Naive thymus-derived CD8-positive, alpha-beta T cell (primary cell): ENCODE measurements at places on chromosomes 7 and 10. TPM values are rescaled to one million over a fixed set of nuclear protein-coding genes. Genes with fewer than 3 reads are reported as not detected.

Gene LOXL4
- not detected for total RNA-seq

Gene HOXA5
- not detected for total RNA-seq

Gene ZNF365
- total RNA-seq: not detected

Gene IKZF1
- 435 TPM for total RNA-seq

Gene SPDYE2
- 1.0 TPM for total RNA-seq

Gene GPR15LG
- total RNA-seq: not detected

Gene SLC29A4
- total RNA-seq: 0.16 TPM

Gene SLC18A2
- not detected for total RNA-seq

- H3K36me3 ChIP-seq: no peaks in the 10 kb centered on the region
- no peak for DNase-seq
- H3K4me3 ChIP-seq: no peak overlapping the region
- H3K27me3 ChIP-seq: no peaks in the 10 kb centered on the region
Measured at GRCh38 chr7:47186316-47186715, 395.6 kb downstream of the TNS3 start.

DNA sequence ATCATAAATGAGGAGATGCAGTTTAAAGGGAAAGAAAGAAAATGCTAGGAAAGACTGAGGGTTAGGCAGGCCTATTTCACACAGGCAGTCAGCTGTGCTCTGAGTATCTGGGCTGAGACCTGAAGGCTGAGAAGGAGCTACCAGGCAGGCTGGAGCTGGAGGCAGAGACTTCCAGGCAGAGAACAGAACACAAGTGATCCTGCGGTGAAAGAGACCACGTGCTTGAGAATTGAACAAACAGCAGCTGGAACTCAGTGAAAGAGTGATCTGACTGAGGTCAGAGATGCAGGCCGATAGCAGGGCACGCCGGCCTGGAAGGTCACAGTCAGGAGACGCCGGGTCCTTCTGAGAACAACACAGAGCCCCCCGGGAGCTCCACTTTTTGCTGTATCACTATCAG is 147.8 kb downstream of the ADAM12 start:
- DNase-seq: no peak
- H3K27ac ChIP-seq: no peak overlapping the region
- no peaks in the 10 kb centered on the region for H3K36me3 ChIP-seq
- no peaks in the 10 kb centered on the region for H3K4me1 ChIP-seq

GRCh38 chr7:63080831-63081230 is 917.8 kb upstream of the ZNF722 start:
- H3K27me3 ChIP-seq: no peaks in the 10 kb centered on the region
- no peak for DNase-seq
- H3K36me3 ChIP-seq: no peaks in the 10 kb centered on the region
- no peak overlapping the region for H3K4me3 ChIP-seq
- H3K27ac ChIP-seq: no peak overlapping the region

GRCh38 chr10:77011874-77012811 is 625.5 kb downstream of the KCNMA1 start:
- no peak for DNase-seq
- H3K27ac ChIP-seq: no peak overlapping the region
- peaks cover 8% of the 10 kb centered on the region for H3K4me1 ChIP-seq
- peaks cover 5% of the 10 kb centered on the region for H3K27me3 ChIP-seq

- peaks cover 8% of the 10 kb centered on the region for H3K36me3 ChIP-seq
- H3K4me1 ChIP-seq: peaks cover 3% of the 10 kb centered on the region
- no peak overlapping the region for H3K4me3 ChIP-seq
- H3K27ac ChIP-seq: no peak overlapping the region
- DNase-seq: no peak
Measured at GRCh38 chr7:33706771-33707200, 198.6 kb upstream of the BMPER start.

DNA sequence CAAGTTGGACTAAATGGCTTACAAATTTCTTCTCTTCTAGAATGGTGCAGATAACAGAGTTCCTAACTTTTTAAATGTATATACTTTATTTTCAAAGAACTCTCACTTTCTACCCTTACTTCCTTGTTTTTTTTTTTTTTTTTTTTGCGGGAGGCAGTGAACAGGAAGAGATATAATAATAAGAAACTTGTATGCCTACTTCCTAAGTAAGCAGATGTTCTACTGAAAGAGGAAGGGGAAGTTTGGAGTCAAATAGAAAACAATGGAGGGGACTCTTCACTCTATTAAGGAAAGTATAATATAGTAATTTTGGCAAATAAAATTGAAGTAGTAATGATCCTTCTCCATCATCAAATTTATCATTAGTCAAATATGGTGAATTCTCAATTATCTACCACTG is 754.0 kb downstream of the KCNMA1 start:
- H3K4me1 ChIP-seq: peaks cover 8% of the 10 kb centered on the region
- H3K27ac ChIP-seq: no peak overlapping the region
- H3K36me3 ChIP-seq: no peaks in the 10 kb centered on the region
- H3K27me3 ChIP-seq: peaks cover 2% of the 10 kb centered on the region
- no peak overlapping the region for H3K4me3 ChIP-seq
- no peak for DNase-seq

DNA sequence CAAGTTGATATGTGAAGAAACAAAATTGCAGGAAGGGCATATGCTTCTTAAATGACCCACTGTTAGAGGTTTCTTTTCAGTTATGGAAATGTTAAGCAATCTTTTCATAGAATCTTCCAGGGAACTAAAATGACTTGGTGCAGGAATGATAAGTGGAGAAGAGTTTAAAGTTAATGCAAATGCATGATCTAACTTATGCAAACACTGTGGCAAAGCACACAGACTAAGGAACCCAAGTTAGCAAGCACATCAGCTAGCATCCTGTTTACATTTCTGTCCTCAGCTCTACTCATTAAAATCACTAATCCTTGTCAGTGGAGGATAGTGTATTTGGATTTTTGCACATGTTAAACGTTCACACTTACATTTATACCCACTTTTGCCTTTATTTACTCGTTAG is 9.3 kb downstream of the CLCN1 start:
- peaks cover 14% of the 10 kb centered on the region for H3K4me1 ChIP-seq
- H3K4me3 ChIP-seq: no peak overlapping the region
- H3K27ac ChIP-seq: no peak overlapping the region
- no peaks in the 10 kb centered on the region for H3K36me3 ChIP-seq
- no peaks in the 10 kb centered on the region for H3K27me3 ChIP-seq

GRCh38 chr10:124595143-124595883 is 133.7 kb downstream of the LHPP start:
- H3K4me3 ChIP-seq: no peak overlapping the region
- H3K27ac ChIP-seq: no peak overlapping the region
- no peaks in the 10 kb centered on the region for H3K27me3 ChIP-seq
- H3K36me3 ChIP-seq: no peaks in the 10 kb centered on the region
- peak; percentile 41 for DNase-seq

DNA sequence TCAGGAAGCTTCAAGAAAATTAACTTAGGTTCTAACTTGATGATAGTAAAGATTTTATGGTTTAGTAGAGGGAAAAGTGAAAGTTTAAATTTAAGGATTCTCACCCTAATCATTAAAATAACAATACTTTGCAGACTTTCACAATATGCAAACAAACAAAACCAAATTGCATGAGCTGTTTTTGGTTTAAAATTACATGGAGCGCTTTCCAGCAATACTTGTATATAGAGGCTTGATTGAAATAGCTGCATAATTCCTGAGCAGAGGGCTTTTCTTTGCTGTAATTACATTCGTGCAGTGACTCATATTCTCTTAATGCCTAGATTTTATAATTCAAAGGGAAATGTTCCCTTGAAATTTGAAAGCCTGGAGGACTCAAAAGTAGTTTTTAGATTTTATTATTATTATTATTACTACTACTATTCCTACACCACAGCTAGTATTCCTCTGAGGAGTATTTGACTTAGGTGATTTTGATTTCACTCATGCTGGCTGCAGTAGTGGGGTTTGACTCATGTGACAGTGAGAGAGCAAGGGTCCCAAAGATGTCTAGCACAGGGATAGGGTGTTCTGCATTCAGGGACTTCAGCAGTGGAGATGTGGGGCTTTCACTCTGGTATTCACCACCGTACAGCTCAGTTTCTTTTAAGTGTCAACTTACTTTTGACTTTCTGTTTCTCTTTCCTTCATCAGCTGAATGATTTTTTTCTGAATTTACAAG is 138.1 kb downstream of the ADAM22 start:
- peaks cover 3% of the 10 kb centered on the region for H3K4me1 ChIP-seq
- no peak for DNase-seq
- H3K36me3 ChIP-seq: peaks cover 20% of the 10 kb centered on the region

GRCh38 chr10:79453392-79453791 is 8.0 kb upstream of the ZCCHC24 start:
- no peak overlapping the region for H3K4me3 ChIP-seq
- H3K36me3 ChIP-seq: no peaks in the 10 kb centered on the region
- no peak overlapping the region for H3K27ac ChIP-seq
- no peaks in the 10 kb centered on the region for H3K27me3 ChIP-seq
- no peaks in the 10 kb centered on the region for H3K4me1 ChIP-seq

- no peak overlapping the region for H3K4me3 ChIP-seq
- H3K4me1 ChIP-seq: peaks cover 28% of the 10 kb centered on the region
- peaks cover 79% of the 10 kb centered on the region for H3K36me3 ChIP-seq
Measured at GRCh38 chr10:110109511-110109910, 97.9 kb upstream of the MXI1 start.

DNA sequence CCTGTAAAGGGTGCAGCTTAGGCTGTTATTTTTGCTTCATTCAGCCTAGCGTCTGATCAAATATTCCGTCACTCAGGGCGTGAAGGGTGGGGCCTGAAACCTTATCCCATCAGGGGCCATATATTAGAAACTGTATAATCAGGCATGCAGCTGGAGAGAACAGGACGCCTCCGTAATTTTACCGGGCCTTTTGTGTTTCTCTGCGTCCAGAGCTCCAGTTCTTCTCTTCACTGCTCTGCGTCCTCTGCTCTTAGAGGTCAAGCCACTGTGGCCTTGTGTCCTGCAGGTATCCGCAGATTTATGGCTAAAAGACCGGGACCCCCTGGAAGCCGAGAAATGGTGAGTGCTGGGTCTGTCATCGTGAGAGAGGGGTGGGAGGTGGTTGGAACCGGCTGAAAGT is at the start of gene ZNF735:
ZNF735 (plus strand) TSS at position 301 of the 400 bp plus-strand sequence; CDS start at position 301, 0 bp downstream.
- H3K27ac ChIP-seq: no peak within 1 kb of the TSS
- no peaks in the 10 kb centered on the region for H3K4me1 ChIP-seq
- peaks cover 10% of the 10 kb centered on the region for H3K36me3 ChIP-seq
- H3K27me3 ChIP-seq: no peaks in the 10 kb centered on the region

DNA sequence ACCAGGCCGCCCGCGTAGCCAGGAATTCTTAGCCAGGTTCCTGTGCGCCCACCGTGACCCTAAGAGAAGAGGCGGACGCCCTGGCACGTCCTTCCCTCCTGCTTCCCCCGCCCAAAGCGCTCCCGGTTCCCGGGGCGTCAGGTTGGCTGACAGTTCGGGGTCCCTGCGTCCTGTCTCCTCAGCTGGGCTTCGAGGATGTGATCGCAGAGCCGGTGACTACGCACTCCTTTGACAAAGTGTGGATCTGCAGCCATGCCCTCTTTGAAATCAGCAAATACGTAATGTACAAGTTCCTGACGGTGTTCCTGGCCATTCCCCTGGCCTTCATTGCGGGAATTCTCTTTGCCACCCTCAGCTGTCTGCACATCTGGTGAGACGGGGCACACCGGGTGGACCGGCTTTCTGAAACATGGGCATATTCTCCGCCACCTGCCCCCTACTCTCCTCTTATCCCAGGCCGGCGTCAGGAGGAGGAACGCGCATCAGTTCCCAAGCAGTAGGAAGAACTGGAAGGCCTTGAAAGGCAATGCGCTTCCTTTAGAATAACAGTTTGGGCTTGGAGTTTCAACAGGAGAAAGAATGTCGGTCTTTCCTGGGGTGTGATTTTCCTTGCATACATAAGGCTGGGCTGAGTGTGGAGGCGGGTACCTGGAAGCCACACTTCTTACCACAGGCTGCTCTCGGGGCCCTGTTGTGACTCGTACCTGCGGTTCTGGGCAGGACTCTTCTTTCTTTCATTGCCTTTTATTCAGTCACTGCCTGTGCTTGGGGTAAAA is 728 bp downstream of the CAV2 start:
- peak overlapping the region; percentile 71 for H3K4me3 ChIP-seq
- H3K36me3 ChIP-seq: no peaks in the 10 kb centered on the region
- H3K4me1 ChIP-seq: peaks cover 12% of the 10 kb centered on the region
- peaks cover 31% of the 10 kb centered on the region for H3K27me3 ChIP-seq
- no peak for DNase-seq

- DNase-seq: no peak
- H3K4me1 ChIP-seq: no peaks in the 10 kb centered on the region
- no peaks in the 10 kb centered on the region for H3K27me3 ChIP-seq
- no peak overlapping the region for H3K4me3 ChIP-seq
- no peak overlapping the region for H3K27ac ChIP-seq
Measured at GRCh38 chr10:108801775-108802517, 1121.4 kb downstream of the XPNPEP1 start.

DNA sequence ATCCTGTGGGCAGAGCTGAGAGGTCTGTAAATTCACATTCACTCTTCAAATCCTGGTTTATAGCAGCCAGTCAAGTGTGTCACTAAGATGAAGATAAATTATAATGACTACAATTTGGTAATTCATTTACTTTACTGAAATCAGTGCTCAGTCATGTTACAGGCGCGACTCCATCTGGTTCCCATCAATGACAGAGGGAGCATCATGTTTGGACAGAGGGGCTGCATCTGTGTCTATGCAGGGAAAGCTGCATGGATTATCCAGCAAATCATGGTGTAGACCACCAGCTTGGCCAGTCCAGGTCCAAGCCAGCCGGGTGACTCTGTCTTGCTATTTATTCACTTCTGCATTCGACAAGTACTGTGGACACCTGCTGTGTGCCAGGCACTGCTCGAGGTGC is 214.1 kb upstream of the ZNF32 start:
- H3K27ac ChIP-seq: no peak overlapping the region
- no peaks in the 10 kb centered on the region for H3K27me3 ChIP-seq
- no peak for DNase-seq
- no peaks in the 10 kb centered on the region for H3K4me1 ChIP-seq
- no peaks in the 10 kb centered on the region for H3K36me3 ChIP-seq
- H3K4me3 ChIP-seq: no peak overlapping the region

DNA sequence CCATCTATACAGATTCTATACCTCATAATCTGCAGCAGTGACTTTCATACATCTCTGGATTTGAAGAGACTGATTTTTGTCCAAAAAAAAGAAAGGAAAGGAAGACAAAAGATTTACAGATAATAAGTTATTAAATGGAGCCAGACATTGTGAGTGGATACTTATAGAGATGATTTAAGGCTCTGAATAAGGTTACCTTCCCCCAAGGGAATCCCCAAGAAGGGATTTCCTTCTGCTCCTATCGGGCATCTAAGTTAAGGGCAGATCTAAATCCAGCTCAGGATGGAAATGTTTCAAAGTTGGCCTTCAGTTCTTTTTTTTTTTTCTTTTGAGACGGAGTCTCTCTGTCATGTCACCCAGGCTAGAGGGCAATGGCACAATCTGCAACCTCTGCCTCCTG is 97.6 kb downstream of the ST8SIA6 start:
- H3K4me3 ChIP-seq: no peak overlapping the region
- peaks cover 15% of the 10 kb centered on the region for H3K27me3 ChIP-seq
- H3K4me1 ChIP-seq: no peaks in the 10 kb centered on the region
- H3K36me3 ChIP-seq: no peaks in the 10 kb centered on the region

- DNase-seq: no peak
- H3K4me1 ChIP-seq: peaks cover 43% of the 10 kb centered on the region
Measured at GRCh38 chr10:72694476-72695369, 2.8 kb downstream of the MCU start.

DNA sequence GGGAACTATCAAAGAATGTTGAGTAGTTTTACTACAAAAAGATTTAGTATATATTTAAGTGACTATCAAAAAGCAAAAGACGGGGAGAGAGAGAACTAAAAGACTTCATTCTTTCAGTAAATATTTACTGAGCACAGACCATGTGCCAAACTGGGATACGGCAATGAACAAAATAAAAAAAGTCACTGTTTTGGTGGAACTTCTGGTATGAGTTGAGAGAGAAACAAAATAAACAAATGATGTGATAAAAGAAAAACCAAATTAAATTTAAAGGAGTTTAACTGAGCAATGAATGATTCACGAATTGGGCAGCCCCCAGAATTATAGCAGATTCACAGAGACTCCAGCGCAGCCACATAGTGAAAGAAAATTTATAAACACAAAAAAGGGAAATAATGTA is 17.8 kb upstream of the AKAP9 start:
- H3K4me1 ChIP-seq: no peaks in the 10 kb centered on the region
- H3K4me3 ChIP-seq: no peak overlapping the region
- DNase-seq: no peak
- no peak overlapping the region for H3K27ac ChIP-seq
